ENCODE measurements at places on chromosomes 4 and X.

GRCh38 chr4:1960170-1960825, 48.5 kb downstream of the NELFA start:
- ATAC-seq = no peak

GRCh38 chrX:2732076-2732475, 19.8 kb upstream of the XG start:
- ATAC-seq = no peak

GRCh38 chr4:22430626-22431025, 85.2 kb downstream of the ADGRA3 start:
- ATAC-seq = no peak

DNA sequence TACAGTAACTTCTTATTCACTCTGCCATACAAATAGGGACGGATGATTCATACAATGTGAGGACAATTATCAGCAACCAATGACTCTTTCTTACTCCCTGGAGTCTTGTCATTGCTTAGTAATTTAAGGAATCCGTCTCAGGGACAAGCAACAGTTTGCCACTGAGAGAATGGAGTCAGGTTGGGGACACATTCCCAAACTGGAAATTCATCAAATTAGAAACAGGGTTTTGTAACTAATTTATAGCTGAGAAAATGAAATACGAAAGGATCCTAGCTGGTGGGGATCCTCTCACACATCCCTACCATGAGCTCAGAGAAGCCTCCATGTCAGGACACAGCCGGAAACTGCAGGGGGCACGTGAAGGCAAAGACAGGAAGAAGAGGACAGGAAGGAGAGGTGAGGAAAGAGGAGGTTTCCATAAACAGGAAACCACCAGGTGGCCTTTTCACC, 50.4 kb upstream of the KDR start:
- ATAC-seq = no peak

GRCh38 chrX:45070116-45071007, 130.3 kb downstream of the DIPK2B start:
- peak; percentile 31 for ATAC-seq
